Caco-2 (cell line): ENCODE measurements at places on chromosomes 2 and 18.

DNA sequence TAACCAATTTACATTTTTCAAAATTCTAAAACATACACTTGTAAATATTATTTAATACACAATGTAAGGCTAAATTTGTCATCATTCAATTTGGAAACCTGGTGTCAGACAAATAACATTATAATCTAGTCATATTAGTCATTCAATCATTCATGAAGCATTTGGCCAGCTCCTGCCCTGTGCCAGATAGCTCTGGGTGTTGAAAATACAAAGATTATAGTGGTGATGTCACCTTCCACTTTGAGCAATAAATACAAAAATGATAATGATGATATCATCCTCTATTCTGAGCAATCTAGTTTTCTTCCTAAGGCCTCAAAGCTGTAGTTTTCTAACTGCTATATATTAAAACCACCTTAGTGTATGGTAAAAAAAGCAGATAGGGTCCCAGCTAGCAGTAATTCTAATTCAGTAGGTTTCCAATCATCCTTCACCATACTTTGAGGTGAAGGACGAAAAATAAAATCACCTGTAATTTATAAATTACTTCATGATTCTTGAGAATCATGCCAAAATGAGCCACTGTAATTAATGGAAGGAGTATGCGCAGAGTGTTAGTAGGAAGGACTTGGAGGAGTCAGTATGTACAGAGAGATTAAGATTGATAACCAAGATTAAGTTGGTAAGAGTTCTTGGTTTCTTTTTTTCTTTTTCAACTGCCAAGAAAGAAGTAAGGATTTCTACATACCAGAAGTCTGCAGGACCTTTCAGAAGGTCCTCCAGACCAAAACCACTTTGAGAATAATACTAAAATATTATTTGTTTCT is 23.2 kb downstream of the MEMO1 start:
- DNase-seq: no peak

DNA sequence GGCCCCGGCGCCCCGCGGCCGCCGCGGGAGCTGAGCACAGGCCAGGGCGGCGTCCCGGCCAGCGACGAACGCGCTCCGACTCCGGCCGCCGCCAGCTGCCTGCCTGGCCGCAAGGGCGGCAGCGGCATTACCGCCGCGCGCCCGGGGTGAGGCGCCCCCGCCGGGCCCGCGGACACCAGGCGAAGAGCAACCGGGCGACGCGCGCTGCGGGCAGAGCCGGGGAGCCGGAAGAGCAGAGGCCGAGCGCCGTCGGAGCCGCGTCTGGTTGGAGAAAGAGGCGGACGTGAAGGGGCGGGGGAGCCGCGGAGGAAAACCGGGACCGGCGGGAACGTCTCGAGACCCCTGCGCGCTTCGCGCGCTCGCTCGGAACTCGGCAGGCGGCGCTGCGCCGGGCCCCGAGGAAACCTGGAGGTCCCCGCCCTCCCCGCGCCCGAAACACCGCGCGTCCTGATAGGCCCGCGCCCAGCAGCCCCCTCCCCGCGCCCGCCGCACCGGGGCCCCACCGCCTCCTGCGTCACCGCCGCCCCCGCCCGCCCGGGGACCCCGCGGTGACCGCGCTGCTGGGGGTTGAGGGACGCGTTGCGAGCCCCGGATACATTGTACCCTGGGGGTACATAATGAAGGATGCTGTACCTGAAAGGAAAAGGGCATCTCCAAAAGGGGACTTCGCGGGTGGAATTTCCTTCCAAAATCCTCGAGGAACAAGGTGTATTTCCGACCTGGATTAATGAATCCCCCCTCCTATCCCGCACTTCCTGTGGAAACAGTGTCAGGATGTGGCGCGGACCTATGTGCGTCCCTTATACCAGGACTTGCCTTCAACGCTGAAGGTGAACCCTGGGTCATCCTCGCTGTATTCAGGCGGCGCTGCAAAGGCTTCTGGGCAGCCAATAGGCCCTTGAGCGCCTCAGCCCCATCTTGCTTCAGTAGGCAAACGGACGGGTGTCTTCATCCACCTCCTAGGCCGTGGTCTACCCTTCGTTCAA is 1.0 kb upstream of the B4GALT6 start:
- peak; percentile 79 for DNase-seq

GRCh38 chr2:18198677-18199076 is 320.2 kb downstream of the KCNS3 start:
- DNase-seq: no peak

- DNase-seq: no peak
Observed at GRCh38 chr2:12731701-12732280, 15.1 kb downstream of the TRIB2 start.

DNA sequence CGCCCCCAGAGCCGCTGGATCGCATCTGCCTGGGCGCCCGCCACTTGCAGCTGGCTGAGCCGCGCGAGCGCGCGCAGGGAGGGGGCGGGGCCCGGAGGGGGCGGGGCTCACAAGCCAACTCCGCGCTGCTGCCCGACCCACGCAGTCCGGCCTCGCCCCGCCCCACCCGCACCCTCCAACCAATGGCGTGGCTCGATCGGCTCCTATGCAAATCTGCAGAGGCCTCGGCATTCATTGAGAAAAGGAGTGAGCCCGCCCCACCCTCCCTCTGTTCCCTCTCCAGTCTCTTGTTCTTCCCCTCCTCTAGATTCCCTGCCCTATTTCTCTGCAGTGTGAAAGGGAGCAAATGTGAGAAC is at the start of gene ALK:
Gene ALK, minus strand, starts transcription at position 27 of the 356 bp plus-strand sequence. CDS start 927 bp downstream, outside the sequence.
- DNase-seq: peak; percentile 57

- no peak for DNase-seq
Observed at GRCh38 chr2:42421157-42421485, 60.1 kb upstream of the COX7A2L start.

DNA sequence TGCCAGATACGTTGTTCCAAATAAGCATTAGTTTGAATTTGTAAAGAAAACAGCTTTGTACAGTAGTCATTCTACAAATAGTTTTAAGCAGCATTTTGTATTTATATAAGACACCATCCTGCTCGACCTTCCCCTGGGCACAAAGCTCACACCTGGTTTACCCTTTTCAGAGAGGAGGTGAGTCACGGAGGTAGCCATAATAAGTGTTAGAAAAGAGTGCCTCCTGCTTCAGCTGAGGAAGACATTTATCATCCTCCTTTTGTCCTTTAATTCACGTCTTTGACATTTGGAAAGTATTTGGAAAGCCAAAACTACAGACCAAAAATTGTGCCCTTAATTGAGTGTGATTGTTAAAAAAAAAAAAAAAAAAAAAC is 6.8 kb downstream of the RAB12 start:
- DNase-seq: no peak

DNA sequence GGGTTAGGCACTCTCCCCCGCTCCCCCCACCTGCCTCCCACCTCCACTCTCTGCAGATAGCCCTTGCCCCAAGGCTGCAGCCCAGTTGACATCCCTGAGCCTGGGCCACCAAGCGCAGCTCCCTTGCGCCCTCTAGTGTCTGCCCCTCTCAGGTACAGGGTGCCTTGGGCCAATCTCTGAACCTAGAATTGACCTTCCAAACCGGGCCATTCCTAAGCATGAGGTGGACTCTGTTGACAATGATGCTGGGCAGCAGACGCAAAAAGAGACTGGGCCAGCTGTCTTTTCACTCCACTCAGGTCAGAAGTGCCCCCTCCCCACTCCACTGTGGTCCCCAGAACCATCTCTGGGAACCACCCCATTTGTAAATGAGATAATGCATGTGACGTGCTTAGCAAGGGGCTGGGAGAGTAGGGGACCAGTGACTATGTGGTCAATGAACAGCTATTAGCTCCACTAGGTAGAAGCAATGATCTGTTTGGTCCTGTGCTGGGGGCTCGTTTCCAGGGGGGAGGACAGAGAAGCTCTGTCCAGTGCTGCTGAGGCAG is 43.3 kb upstream of the PLB1 start:
- peak; percentile 84 for DNase-seq

- DNase-seq: no peak
Observed at GRCh38 chr2:232982926-232983668, 30.0 kb downstream of the NGEF start.

GRCh38 chr2:84527137-84528129 is 11.1 kb downstream of the DNAH6 start:
- DNase-seq: no peak

DNA sequence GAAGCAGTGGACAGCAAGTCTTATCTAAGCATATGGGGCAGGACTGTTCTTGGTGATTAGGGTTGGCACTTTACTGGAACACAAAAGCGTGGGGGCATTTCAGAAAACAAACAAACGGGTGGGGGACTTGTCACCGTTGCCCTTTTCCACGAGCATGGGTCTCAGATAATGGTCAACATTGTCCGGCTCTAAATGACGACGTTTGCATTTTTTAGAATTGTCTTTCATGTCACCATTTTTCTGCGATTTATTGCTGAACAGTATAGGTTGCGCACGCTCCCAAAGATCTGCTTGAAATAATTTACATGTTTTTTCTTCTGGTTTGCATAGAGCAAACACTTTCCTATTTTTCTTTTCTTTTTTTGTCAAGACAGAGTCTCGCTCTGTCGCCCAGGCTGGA is 46.6 kb upstream of the TBC1D8 start:
- no peak for DNase-seq

DNA sequence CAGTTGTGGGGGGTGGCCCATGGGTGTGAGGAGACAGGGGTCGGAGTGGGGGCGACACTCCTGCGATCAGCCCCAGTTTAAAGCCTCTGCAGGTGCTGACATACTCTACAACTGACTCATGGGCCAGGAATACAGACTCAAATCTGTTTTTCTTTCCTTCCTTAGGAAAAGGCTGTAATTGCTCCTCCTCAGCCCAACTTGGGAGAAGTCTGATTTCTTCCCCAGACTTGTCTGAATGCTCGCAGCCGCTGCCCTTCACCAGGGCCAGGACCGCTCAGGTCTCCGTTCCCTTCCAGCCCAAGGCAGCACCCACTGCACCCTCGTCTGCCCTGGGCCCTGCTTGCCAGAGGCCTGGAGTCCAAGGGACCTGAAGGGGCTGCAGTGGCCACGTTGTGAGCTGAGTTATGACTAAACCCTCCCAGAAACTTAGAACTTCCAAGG is 41.3 kb downstream of the RHOB start:
- DNase-seq: no peak

DNA sequence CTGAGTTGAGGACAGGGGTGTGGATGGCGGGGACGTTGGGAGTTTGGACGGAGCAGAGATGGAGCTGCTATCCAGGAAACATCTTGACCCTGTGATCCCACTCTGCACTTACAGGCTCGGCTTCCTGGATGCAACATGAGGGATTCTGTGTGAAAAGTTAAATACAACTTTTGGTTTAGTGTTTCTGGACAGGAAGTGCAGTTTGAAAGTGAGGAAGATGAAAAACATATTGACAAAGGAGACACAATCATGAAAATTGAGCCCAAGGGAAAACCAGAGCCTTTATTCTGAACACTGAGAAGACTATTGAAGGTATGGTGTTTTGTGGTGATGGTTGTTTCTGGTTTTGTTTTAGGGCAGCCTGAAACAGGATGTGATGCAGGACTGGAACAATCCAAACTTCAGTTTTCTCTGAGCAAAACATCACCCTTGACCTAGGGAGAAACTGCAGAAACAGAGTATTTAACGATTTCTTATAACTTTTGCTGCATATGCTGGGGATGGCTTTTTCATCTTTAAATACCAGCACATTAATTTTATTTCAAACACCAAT is 76.5 kb upstream of the RFX8 start:
- no peak for DNase-seq

DNA sequence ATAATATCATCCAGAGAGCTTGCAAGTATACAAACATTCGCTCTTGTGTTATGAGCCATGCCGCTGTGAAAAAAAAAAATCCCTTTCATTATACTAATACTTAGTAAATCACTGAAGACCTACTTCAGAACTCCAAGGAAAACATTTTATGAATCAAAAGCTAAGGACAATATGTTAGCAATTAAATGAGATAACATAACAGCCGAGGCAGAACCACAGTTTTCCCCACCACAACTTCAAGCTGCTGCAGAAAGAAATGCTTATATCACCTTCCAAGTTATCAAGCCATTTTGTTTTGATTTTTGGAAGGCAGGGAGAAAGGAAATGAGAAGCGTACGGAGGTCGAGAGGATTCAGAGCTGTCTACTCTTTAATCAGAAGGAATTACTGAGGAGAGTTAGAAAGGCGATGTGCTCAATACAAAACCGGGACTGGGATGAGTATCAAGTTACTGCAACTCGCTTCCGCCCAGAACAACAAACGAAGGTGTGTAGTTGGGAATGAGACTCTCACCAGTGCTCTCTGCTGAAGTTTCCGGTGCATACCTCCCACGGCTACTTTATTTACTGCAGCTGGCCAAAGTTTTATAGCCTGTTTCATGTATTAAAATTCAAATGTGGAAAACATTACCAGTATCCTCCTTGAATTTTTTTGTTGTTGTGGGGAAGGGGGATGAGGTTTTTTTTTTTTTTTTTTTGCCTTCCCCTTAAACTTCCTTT is 292.2 kb upstream of the CCDC68 start:
- DNase-seq: no peak

DNA sequence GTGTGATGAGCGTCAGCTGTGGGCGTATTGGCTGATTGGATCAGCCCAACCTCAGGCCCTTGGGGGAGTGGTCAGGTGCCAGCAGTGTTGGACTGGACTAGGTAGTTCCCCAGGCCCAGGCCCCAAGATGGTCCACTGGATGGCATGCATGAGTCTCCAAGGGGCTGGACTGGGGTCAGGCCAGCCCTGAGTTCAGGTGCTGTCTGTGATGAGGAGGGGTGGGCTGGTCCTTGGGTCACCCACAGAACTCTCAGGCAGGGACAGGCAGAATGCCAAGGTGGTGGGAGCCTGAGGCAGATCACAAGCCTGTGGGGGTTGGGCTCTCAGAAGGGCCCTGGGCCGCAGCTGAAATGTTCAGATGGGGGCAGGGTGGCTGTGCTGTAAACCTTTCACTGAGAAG is 59.5 kb upstream of the THUMPD2 start:
- DNase-seq: no peak

DNA sequence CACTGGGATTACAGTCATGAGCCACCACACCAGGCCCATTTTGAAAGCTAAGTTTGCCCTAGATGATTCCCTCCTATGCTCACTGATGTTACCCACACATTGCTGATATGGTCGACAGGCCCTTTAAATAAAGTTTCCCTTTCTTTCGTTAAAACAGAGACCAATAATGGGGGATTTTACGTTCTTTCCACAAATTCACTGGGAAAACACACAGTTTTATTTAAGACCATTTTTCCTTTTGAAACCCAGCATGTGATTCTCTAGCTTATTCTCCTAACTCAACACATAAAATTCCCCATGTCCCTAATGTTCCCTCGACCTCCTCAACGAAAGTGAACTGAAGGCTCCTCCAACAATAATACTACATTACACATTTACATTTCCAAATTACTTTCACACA is 223.2 kb downstream of the ANAPC1 start:
- DNase-seq: no peak
